Cerebellar nuclear complex (tissue), 1 donor: ENCODE measurements at places on chromosomes 6 and 20.

DNA sequence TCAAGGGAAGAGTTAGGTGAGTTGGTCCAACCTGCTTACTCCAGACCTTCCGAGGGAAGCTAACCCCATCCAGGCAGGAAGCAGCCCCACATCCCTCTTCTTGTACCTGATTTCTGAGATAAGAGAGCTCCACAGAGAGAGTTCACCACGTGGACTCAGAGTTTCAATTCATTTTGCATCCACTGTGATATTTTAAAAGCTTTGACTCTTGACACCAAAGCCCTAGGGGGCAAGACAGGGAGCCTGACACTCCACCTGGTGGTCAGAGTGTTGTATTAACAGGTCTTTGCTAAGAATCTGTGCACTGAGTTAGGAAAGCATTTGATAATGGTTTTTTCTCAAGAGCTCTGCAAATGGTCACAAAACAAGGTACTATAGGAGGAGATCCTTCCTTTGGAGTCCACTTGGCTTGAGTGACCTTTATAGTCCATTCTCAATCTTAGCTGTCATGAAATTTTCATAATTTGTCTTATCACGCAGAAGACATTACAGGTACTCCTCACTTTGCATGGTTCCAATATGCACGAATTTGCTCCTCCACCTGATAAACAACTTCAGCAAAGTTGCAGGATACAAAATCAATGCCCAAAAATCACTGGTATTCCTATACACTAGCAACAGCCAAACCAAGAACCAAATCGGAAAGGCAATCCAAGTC, 56.2 kb upstream of the RIPOR2 start:
- DNase-seq: no peak

GRCh38 chr20:3081641-3082040, 2.9 kb downstream of the AVP start:
- no peak for DNase-seq

DNA sequence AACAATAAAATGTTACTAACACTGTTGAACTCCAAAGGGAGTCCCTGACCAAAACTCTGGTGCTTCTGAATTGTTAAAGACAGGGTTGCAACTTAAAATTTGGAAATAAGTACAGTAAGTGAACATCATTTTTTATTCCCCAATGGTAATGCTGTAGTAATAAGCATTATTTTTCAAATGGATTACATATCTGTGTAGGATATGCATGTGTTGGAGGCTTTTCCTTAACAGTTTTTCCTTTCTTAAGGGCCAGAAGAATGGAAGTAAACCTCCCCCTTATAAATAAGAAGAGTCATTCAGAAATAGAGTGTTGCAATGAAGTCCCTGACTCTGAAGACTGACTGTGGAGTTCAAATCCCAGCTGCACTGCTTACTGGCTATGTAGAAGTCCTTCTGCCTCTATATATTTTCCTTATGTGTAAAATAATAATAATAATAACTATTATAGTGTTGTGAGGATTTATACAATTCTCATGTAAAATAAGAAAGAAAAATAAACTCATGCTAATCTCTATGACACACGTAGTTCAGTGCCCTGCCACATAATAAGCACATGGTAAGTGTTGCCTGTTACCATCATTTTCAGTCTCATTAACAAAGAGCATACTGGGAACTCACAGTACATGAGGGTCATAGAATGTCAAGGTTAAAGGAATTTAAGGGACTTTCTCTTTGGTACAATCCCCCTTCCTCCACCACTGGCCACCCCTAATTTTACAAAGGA, 129.8 kb upstream of the SMLR1 start:
- DNase-seq: no peak

GRCh38 chr20:45470262-45470931, 844 bp downstream of the WFDC2 start:
- DNase-seq: no peak

DNA sequence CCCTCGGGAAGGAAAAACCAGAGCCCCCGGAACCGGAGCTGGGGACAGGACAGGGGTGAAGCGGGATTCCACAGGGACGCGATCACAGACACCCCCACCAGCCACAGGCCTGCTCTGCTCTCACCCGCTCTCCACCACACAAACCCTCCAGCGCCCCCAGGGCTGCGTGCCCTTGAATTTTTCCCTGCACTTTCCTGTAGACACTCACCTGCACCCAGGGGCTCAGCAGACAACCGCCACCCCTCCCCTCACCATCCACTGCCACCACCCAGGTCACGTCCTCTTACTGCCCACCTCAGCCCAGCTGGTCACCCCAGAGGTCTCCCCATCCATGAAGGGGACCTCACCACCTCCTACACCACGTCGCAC, 631 bp downstream of the ULBP2 start:
- DNase-seq: no peak

- no peak for DNase-seq
Measured at GRCh38 chr6:162690158-162690557, 37.4 kb downstream of the PRKN start.

DNA sequence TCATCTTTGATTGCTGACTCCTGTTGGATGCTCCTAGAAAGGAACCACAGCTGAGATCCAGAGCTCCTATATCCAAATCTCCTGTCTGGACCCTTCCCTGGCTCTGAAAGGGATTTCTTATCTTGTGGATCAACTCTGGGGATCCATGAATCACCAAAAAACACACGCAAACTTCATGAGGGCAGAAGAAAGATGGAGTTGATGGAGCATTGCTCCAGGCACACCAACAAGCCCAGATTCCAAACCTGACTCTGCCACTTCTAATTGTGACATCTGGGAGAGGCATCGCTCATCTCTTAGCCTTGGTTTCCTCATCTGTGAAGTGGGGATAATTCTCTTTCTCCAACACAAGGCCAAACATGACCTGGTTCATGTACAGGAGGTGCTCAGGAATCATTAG, 6.7 kb downstream of the KCNS1 start:
- no peak for DNase-seq

- no peak for DNase-seq
Measured at GRCh38 chr6:160315310-160315709, 32.9 kb upstream of the SLC22A3 start.

GRCh38 chr6:168537540-168537884, 96.5 kb downstream of the SMOC2 start:
- DNase-seq: no peak

- no peak for DNase-seq
Measured at GRCh38 chr6:73078908-73079610, 146.2 kb downstream of the KHDC1L start.

DNA sequence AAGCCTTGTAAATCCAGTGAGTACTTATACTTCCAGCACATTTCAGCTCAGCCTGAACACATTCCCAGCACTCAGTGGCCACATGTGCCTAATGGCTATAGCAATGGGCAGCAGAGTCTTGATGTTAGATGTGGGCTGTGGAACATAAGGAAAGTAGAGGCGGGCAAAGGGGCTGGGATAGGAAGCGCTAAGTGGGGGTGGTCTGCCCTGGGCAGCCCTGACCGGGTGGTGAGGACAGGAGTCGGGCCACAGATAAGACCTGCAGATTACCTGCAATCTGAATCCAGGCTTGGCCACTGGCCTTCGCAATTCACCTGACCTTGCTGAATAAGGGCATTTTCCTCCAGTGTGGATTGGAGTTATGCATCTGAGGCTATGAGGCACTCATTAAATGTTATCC, 11.1 kb upstream of the HMGA1 start:
- DNase-seq: no peak

DNA sequence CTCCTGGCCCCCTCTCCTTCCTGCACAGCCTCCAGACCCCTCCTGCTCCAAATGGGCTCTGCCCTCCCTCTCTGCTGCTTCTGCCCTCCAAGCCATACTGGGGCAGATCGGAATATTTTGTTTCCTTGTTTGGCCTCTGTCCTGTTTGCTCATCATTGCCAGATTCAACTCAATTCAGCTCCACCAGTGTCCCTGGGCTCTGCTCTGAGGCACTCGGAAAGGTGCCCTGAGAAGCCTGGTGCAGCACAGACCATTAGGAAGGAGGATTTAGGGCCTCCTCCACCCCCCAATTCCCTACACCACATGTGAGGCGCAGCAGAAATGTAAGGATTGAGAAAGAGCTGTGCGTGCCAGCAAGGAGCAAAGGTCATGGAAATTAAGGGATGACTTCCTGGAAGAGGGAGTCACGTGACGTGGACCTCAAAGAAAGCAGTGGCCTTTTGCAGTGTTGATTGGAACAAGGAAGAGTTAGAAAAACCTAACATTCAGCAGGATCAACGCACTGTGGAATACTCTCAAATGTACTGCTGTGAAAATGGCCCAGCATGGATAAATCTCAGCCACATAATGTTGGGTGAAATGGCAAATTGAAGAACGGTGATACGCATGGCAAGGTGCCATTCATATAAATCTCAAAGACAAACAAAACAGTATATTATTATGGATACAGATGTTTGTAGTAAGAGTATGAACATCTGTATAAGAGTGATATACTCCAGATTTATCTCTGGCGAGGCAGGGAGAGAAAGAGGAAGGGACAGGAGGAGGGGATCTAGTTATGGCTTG, 229.5 kb upstream of the RNF24 start:
- DNase-seq: no peak

GRCh38 chr6:150687508-150687907, 87.8 kb downstream of the PLEKHG1 start:
- no peak for DNase-seq

GRCh38 chr6:1347161-1347560, 35.3 kb downstream of the FOXQ1 start:
- no peak for DNase-seq

GRCh38 chr6:11230158-11231107, 2.0 kb downstream of the NEDD9 start:
- DNase-seq: no peak

GRCh38 chr20:53917145-53918019, 153.0 kb downstream of the BCAS1 start:
- DNase-seq: no peak

DNA sequence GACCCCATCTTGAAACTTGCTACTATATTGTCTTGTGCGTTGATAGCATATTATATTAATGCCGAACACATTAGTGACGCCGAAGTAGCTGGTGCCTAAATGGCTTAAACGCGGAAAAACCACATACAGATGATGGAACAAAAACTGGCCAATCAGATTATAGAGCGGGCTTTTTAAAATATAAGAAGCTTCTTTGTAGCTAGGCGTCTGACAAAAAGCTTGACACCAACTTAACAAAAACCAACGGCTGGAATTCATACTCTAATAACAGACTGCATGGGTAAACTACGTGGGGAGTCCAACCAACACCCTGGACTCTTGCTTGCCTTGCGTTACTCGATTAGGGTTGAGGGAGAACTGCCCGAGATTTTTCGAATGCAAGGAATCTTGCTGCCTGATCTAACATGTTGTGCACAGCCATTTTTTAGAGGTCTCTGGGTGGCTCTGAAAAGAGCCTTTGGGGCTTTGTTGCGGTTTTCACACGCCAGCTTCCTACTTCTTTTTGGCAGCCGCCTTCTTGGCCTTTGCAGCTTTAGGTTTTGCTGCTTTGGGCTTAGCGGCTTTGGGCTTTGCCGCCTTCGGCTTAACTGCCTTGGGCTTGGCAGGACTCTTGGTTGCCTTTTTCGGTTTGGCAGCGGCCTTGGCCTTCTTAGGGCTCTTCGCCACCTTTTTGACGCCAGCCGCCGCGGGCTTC, 45.7 kb downstream of the OR2B2 start:
- DNase-seq: no peak

- no peak for DNase-seq
Measured at GRCh38 chr6:134961366-134961765, 11.5 kb upstream of the ALDH8A1 start.

GRCh38 chr6:146741609-146742008, 142.8 kb downstream of the ADGB start:
- DNase-seq: no peak

DNA sequence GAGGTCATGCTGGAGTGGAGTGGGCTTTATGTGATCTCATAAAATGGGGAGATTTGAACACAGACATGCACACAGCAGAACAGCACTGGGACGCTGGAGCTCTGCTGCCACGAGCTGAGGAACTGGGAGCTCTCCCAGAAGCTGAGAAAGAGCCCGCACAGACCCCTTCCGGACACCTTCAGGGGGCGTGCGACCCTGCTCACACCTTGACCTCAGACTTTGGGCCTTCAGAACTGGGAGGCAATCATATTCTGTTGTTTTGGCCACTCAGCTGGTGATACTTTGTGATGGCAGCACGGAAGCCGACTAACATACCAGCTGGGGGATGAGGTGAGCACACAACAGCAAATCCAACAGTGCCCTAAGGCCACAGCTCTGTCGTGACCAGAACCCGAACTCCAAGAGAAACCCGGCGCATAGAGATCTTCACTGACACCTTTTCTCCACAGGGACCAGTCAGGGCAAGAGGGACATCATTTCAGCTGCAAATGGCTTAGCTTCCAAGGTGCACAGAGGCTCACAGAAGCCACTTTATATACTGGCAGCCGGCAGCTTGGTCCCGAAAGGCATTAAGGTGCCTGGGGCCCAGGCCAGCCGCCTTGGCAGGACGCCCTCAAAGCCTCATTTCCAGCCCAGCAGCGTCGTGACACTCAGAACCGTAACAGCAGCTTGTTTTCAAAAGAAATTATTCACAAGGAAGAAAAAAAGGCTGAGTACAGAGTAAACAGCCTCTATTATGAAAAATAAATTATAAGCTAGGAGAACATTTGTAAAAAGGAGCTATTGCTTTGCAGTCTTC, 89.3 kb downstream of the RNASET2 start:
- DNase-seq: no peak

DNA sequence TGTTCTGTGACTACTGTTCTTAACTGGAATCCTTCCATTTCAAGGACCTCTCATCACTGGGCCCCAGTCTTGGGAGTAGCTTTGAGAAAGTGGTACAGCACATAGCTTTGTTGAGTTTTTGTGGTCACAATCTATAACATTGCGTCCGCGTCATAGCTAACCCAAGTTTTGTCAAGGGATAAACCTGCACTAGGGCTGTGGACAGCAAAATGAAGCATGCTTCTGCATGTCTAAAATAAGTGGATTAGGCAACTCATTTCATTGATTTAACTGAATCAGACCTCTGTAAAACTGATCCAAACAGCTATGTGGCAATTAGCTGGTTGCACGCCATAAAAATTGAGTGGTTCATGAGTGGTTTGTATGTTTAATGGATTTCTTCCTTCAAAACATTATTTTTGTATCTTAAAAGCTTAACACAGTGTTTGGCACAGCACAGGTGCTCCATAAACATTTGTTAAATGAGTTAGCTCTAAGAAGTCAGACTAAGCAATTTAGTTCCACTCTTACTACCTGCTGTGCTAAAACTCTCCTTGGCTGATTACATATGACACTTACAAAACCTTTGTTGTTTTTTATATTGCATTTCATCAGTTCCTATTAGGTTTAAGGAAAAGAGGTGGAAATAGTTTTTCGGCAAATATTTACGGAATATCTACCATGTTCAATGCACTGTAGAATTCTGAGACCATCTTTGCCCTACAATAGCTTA, 160.3 kb upstream of the ATXN1 start:
- DNase-seq: no peak

GRCh38 chr6:11111769-11112437, 378 bp upstream of the ERVFRD-1 start:
- no peak for DNase-seq

GRCh38 chr20:63830841-63831588, at the start of gene ZBTB46:
Gene ZBTB46 (minus strand): TSS chr20:63831264. CDS start chr20:63790757, 40,507 bp downstream.
- DNase-seq: no peak

- DNase-seq: no peak
Measured at GRCh38 chr6:3809515-3809891, 39.7 kb upstream of the FAM50B start.
